Inflammatory macrophage (primary cell): ENCODE measurements at places on chromosomes 12 and 14.

DNA sequence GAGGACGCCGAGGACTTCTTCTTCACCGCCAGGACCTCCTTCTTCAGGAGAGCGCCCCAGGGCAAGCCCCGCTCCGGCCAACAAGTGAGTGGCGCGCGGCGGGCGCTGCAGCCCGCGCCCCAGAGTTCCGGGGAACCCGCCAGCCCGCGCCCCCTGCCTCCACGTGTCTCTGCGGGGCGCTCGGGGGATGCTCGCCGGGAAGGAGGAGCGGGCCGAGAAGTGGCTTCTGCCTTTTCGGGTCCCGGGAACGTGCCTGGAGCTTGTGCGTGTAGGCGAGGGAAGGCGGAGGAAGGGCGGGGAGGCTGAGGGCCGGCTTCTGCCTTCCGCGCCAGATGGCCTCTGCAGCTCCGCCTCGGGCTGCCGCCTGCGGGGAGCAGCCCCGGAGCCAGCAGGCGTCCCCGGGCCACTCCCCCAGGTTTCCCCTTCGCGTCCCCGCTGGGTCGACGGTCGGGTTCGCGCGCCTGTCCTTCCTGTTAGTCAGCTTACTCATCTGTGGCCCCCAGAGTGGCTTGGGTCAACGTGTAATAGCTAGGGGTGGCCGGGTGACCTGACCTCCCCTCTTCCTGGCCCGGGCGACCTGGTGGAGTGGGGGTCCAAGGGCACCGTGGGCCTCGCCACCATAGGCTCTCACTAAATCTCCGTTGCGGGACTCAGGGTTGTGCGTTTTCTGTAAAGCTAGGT is 505 bp downstream of the RASSF3 start:
- peak; percentile 75 for DNase-seq

- no peak for DNase-seq
Observed at GRCh38 chr14:75917322-75917945, 64.4 kb downstream of the TGFB3 start.

DNA sequence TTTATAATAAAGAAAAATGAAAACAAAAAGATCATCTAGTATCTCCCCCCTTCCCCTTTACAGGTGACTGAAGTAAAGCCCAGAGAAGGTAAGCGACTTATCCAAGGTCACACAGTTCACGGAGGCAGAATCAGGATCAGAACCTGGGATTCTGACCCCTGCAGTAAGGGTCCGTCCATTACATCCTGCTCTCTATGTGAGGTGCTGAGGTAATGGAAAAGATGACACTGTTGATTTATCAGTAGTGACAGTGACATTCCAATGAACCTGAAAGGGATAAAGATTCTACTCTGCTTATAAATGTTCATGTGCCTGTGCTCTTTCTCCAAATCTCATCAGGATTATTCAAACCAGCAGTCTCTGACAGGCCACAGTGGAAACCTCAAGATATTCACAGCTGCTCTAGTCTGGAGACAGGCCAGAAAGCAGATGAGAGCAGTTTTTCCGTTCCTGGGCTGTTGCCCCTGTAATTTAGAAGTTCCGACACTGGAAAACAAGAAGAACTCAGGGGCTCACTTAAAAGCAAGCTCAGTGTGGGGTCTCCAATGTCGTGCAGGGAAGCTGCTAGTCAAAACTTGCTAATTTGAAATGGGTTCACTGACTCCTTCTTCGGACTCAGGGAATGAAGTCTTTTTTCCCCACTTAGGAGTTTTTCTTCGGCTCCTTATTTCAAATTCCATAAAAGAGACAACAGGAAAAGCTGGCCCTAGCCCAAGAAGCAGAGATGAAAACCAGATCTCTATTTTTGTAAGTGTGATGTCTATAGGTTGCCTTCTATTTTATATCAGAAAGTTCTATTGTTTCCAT is 131.8 kb upstream of the EEA1 start:
- DNase-seq: no peak

DNA sequence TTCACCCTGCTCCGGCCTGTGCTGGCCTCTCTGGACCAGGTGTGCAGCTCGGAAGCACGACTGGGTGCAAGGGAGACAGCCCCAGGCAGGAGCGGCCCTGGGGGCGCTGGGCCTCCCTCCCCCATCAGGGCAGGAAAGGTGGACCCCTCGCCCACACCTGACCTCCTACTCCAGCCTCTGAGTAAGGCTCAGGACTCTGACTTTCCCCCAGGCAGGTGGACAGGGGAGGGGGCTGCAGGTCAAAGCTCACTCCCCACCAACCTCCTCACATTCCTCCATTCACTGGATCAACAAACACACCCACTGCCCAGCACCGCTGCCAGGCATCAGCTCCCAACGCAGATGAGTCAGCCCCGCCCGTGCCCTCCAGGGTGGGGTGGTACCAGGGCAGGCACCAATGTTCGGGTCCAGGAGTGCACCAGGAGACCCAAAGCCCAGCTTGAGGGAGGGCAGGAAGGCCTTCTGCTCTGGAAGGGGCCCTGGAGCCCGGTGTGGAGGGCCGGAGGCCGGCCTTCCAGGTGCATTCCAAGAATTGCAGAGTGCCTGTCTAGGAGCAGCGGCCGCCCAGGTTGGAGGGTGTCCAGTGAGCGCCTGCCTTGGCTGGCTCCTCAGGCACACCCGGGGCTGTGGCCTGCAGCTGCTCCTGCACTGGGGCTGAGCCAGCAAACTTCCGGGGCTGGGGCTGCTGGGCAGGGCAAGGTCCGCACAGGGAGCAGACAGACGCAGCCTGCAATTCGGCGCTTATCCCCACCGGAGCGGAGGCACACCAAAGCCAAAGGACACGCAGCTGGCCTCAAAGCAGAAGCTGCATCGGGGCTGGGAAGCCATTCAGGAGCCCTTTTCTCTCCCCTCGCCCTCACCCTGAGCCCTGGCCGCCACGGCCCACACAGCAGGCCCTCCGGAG is 1.6 kb upstream of the INF2 start:
- no peak for DNase-seq

DNA sequence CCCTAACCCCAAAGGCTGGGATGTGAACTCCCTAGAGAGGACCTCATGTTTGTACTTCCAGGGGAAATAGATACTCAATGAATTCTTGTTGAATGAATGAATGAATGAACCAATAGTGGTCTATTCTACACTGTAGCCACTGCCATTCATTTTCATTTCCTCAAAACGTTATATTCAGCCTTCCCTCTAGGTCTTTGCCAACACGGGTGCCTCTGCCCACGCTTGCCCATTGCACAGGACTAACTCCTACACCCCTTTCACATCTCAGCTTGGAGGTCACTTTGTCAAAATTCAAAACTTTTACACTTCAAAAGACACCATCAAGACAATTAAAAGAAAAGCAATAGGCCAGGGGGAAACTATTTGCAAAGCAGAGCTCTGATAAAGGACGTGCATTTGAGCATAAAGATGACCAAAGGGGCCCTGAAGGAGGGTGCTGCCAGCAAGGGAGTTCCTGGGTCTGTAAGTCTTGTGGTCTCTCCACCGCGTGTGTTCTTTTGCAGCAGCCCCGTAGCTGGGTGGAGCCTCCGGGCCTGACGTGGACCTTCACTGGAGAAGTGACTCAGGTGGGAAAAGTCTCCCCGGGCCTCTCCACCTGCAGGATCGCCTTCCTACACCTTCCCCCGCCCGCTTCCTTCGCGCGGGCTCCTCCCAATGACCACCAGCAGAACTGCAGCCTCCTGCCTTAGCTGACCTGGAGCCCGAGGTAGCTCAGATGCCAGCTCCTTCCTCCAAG is 31.5 kb downstream of the TMEM63C start:
- DNase-seq: peak; percentile 55

GRCh38 chr14:40248671-40249070 is 816.4 kb upstream of the FBXO33 start:
- DNase-seq: no peak

- DNase-seq: no peak
Observed at GRCh38 chr12:3152011-3152511, 74.9 kb downstream of the TSPAN9 start.

- DNase-seq: no peak
Observed at GRCh38 chr12:105998561-105998960, 140.2 kb downstream of the NUAK1 start.

- DNase-seq: peak; percentile 68
Observed at GRCh38 chr12:106226884-106227640, 20.8 kb downstream of the CKAP4 start.

DNA sequence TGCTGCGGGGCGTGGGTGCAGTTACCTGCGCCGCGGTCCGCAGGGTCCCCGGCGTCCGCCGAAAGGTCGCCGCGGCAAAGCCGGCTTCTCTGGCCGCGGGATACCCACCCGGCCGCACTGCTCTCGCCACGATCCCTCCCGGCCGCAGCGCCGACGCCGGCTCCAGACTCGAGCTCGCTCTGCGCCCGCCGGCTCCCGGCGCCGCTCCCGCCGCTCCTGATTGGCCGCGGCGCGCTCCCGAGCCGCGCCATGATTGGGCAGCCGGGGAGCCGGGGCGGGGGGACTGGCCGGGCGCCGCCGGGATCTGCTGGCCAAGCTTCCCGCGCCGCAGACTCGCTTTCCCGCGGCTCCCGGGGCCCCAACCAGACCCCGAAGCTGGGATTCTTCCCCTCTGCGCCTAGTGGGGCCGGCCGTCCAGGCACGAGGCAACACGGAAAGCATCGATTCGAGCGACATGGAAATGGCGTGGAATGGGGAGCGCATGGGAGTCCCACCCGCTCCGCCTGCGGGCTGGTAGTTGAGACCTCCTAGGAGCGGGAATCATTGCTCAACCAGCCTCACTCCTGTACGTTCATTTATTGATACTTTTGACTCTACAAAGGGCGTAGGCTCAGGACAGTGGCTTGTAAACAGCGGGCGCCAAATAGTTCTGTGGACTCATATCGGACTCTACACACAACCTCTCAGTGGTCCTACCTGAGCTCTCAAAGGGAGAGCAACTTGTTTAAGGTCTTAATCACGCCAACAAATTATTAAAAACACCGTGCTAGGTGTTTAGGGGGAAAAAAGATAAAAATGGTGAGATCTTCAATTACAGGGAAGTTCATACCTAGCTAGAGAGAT is 36.4 kb upstream of the STON2 start:
- peak; percentile 66 for DNase-seq

- DNase-seq: no peak
Observed at GRCh38 chr12:981176-981828, 9.7 kb upstream of the ERC1 start.

- DNase-seq: no peak
Observed at GRCh38 chr12:107843351-107844311, 69.1 kb downstream of the ASCL4 start.

DNA sequence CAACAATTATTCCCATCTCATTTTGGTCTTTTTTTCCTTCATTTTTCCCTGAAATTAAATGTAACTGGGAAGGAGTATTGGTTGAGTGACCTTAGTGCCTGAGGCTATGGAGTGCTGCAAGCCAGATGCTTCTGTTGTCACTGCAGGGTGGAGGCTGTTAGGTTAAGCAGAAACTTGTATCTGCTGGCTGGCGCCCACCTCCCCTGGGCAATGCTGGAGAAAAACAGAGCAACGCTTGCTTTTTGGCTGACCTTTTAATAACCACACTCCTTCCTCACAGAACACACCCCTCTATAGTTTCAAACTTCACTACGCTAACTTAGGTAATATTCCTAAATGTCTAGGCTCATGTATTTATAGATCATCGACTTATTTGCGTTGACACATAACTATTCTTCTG is 583.5 kb upstream of the NOVA1 start:
- DNase-seq: no peak

DNA sequence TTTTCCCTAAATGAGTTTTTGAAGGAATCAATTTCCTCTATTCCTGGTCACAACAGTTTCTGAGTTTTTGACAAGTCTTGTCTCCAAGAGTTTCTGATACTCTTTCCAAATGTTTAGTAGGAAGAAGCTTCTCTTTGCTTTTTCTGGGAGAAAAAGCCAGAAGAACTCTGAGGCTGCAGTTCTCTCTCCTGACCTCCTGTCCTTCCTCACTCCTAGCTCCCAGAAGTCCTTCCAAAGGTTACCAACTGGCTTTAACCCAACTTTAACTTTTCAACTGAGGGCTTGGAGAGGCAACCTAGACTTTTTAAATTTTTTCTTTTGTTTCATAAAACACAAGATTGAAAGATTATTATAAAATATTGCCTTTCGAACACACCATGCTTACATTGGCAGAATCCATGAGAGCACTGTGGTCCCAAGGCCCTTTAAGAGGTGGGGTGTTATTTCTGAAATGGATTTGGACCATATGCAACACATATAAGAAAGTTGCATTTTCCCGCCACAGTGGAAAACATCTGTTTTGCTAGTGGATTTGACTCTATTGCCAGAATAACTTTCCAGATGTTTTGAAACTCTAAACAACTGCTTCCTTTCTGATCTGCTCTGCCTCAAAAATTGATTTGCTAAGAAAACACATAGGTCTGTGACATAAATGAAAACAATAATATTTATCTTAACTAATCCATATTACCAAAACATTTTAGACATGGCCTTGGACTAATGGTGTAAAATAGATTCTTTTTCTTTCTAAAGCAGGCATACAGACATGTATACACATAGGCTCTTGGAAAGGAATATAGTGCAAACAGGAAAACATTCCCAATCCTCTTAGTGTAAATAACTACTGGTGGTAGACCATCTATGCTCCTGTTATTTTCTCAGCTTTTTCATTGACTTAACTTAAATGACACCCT is 22.3 kb upstream of the EPS8 start:
- no peak for DNase-seq

DNA sequence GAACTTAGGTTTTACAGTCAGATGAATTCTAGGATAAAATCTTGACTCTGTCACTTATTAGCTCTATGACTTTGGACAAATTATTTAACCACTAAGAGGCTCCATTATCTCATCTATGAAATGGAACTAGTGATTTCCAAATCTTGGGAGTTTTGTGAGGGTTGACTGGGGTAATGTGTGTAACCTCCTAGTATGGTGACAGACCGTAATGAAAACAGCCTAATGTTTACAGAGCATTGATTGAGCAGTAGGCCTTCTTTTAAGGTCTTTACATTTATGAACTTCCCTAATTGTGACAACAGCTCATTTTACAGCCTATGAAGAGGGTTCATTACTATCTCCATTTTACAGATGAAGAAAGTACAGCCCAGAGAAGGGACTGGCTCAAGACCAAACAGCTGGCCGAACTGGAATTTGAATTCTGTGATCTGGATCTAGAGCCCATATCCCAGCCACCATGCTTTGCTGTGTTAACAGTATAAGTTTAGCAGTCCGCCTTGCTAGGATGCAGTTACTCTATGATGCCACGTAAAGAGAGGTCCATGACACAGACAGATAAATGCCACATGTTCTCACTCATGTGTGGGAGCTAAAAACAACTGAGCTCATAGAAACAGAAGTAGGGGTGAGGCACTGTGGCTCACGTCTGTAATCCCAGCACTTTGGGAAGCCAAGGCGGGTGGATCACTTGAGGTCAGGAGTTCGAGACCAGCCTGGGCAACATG is 9.1 kb upstream of the FBXL14 start:
- DNase-seq: no peak

DNA sequence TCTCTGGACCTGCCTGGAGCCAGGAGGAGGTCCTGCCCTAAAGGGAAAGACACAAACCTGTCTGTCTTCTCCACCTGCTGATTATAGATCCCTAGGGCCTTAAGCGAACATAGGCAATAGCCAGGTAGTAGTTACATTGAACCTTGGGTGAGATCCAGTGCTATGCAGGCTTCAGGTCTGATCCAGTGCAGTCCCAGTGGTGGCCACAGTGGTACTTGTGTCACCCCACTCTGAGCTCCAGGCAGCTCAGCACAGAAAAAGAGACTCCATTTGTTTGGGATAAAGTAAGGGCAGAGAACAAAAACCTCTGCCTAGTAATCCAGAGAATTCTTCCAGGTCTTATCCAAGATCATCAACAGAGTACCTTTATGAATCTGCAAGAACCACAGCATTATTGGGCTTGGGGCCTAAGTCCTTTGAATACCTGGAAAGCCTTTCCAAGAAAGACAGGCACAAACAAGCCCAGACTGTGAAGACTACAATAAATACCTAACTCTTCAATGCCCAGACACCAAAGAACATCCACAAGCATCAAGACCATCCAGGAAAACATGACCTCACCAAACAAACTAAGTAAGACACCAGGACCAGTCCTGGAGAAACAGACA is 60.4 kb upstream of the KTN1 start:
- no peak for DNase-seq
